ENCODE measurements at places on chromosomes 1 and 21.

GRCh38 chr1:228064741-228065542 is 17.6 kb upstream of the ARF1 start:
- no peak for DNase-seq

DNA sequence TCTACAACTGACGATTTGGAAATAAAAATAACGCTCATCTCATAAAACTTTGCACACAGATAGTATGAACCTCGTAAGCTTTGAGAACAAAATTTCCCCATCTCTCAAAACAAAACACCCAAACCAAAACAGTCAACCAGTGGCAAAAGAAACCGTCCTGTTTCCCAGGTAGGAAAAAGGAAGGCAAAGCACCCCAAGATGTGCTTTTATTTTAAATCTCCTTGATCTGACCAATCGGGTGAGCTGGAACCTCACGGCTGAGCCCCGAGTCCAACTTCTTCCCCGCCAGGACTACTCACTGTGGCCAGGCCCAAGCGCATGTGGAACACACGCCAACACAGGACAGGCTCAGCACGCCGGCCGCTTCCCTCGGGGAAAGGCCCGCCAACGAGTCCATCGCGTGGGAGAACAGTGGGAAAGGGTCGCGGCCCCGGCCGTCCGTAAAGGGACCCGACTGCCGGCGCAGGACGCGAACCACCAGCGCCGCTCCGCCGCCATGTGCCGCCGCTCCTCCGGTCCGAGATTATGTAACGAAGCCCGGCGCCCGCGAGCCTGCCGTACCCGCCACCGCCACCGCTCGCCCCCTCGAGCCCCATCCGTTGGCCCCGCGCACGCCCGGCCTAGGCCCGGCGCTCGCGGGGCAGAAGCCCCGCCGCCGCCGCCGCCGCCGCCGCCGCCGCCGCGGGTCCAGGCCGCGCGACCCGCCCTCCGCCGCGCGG is 759 bp downstream of the AHCTF1 start:
- peak; percentile 49 for DNase-seq

DNA sequence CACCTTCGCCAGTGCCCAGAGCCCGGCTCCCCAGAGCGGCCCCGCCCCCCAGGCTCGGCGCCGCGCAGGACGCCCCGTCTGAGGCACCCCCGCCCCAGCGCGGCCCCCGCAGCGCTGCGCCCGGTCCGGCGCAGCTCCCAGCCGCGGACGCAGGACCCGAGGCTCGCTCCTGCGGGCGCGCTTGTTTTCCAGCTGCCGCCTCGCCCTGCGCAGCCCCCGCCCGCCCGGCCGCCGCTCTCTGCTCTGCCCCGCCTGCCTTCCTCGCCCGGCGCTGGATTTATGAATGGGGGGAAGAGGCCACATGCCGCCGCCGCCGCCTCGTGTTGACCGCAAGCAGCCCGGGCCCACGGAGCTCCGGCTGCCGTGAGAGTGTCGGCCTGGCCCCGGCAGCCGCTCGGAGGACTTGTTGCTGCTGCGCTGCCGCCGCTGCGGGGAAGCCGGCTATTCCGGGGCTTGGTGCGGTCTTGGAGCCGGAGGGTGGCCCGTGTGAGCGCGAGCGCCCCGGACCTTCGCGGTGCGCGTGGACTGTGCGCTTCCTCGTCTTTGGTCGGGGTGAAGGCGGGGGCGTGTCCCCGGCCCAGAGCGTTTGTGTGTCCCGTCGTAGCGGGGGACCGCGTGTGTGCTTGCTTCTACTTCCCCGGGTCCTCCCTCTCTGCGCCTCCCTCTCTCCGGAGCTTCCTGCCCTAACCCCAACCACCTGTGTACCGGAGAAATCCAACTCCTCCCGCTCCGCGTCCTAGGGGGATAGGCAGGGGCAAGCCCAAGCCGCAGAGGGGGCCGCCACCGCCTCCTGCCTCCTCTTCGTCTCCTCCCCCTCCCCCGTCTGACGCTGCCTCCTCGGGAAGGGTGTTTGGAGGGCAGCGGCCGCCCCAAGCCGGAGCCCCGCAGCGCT is 736 bp downstream of the KCNC4 start:
- DNase-seq, result no peak

DNA sequence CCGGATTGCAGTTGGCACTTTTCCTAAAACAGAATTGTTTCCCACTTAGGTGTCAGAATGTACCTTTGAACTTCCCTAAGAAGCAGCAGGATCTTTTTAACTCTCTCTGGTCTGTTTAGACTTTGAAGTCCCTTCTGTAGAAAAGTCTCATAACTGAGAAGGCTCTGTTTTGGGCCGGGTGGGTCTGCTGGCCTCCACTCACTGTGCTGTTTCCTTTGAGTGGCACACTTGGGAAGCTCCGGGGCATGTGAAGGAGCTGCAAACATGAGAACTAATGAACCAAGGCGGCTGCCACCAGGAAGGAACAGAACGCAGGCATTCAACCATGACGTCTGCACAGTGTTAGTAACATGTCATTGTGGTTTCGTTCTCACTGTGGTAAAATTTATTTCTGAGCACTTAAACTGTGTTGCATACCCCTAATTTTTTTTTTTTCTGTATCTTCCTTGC is 19.5 kb upstream of the NCMAP start:
- DNase-seq, result no peak

DNA sequence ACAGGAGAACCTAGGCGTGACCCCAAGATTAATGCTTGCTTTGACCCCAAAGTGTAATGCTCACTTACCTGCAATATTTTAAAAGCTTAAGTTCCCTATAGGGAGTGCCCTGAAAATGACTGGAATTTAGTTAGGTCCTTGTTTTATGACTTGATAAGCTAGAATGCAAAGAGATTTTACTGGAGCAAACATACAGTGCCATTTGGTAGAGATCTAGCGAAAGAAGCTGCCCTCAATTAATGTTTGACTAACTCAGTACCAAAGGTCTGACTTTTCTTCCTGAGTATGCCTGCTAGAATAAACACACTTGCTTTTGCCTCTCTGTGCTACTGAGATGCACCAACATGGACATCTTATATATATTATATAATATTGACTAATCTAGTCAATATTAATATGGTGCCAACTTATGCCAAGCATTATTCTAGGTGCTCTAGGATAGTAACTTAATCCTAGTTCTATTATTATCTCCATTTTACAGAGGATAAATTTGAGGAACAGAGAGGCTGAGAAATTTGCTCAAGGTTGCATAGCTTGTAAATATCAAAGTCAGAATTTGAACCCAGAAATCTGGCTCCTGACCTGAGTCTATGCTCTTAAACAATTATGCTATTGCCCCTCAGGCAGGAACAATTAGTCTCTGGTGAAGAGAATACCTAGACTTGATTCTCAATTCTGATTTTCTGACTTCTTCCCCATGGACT is 18.2 kb downstream of the S100A10 start:
- DNase-seq, result no peak

DNA sequence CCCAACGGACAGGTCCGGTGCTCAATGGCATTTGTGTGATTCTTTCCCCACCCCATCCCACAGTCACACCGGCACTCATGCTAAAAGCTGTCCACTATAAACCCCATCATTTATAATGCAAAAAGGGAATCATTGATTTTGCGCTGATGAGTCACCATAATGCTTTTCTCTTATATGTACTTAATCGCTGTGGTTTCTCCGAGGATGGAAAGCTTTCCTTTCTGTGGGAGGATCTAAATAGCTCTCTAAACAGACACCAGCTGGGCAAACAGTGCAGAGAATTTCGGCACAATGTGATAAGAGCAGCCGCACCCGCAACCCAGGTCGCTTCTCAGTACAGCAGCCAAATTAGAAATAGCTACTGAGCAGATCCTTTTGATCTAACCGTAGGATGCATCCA is 85.6 kb downstream of the SETD4 start:
- no peak for DNase-seq

DNA sequence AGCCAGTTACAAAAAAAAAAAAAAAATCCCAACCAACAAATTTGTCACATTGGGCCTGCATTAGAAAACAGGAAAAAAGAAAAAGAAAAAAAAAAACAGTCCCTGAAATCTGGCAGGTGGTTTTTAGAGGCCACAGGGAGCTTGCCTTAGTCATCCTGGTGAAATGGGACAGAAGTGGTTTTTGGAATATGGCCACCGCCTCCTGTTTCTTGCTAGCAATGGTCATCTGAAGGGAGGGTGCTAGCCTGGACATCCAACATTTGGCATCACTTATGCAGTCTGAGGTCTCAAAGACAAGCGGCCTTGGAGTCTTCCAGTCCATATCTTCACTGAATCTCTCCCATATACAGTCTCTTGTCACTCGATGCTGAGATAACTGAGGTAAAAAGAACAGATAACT is 20.1 kb upstream of the NKAIN1 start:
- DNase-seq, result no peak

- DNase-seq, result no peak
Measured at GRCh38 chr1:158126425-158126824, 54.3 kb upstream of the CD1D start.

DNA sequence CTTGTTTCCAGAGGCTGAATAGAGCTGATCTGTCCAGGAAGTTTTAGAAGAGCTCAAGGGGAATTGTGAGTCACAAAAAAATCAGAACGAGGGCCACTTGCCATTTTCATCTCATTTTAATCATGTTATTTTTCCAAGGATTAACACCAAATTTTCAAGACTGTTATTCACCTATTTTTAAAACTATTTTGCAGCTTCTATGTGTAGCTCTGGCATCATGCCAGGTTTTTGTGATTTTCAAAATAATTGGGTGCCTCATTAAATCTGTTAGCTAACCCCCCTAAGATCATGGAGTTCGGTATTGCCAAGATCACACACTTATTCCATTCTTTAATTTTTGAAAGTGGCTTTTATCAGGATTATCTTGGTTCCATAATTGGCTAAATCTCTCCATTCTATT is 90.9 kb downstream of the RGS7 start:
- no peak for DNase-seq

- no peak for DNase-seq
Measured at GRCh38 chr1:49864581-49864980, 159.2 kb downstream of the AGBL4 start.

DNA sequence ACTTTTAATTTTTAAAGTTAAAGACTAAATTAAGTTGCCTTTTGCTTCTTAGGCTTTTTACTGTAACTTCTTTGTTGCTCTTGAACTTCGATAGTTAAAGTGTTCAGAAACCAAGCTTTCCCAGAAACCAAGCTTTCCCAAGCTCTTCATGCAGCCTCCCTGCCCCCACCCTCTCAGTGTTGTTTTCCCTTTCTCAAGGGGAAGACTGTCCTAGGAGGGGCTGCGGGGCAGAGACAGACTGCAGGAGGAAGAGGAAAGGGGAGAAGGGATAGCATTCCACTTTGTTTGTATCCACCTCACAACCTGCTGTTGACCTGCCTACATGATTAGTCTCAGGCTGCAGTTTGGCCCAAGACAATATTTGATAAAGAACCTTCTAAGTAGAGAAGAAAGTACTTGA is 39.0 kb upstream of the DIPK1A start:
- no peak for DNase-seq
